ENCODE measurements at places on chromosomes 6 and 20.

GRCh38 chr6:151241853-151242252 lies 2.1 kb downstream of the AKAP12 start:
- DNase-seq, result no peak

DNA sequence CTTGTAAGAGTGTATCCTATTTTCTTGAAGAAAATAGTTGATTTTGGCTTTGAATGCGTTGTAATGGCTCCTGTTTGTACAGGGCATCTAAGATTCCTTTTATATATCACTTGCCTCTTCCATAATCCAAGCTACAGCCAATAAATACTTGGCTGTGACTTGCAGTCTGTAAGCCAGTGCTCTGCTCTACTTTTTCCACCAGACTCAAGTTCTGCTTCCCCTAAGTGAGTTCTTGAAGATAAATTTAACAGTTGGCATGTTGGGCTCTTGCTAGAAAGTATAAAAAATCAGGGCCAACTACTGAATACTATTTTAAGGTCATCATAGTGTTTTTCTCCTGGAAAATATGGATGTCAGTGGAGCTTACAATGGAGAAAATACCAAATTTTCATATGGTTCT lies 36.5 kb upstream of the SCGN start:
- no peak for DNase-seq

- DNase-seq, result no peak
These were observed 5.1 kb upstream of the TXLNB start for GRCh38 chr6:139296927-139297326.

DNA sequence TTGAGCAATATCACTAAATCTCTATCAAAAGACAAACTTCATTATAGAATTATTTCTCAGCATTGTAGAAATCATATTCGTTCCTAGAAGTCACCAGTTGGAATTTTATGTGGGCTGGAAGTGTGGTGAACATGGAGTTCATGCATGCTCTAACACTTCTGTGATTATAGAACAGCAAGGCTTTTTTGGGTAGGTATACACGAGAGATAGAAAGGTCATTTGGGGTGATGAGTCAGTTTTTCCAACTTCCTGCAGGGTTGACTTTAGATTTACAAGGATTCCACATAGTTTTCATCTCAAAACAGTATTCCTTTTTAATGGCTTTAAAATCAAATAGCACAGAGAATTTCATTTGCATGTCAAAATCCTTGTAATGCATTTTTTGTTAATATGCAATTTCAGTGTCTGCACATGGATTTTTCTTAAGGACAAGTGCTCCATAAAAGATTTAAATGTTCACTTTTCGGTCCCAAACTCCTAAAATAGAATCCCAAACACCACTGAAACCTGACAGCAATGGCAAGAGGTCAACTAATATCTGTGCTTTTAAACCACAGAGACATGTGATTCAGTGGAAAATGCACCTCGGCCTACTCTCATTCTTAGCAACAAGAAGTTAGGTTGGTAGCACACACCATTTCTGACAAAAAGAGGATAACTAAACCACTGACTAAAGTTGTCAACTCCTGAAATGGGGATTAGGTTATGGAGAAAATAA lies 211.0 kb downstream of the MOXD1 start:
- DNase-seq, result no peak

DNA sequence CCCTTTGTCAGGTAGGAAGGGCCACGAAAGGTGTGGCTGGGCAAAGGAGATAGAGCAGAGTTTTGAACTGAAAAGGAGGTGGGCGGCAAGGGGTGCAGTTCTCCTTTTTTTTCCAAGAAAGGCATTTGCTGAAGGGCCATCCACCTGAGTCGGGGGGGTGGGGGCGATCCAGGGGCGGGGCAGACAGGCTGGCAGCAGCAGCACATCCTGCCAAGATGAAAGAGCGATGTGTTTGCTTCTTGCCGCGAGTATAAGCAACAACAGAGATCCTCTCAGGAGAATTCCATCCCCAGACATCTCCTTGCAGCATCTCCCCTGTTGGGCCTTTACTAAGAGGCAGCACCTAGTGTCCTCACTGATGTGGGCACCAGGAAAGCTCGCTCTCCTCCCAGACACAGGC lies 516.5 kb downstream of the CD83 start:
- DNase-seq, result no peak

GRCh38 chr6:123417535-123417934 lies 219.2 kb downstream of the TRDN start:
- DNase-seq, result no peak

- no peak for DNase-seq
These were observed 209.6 kb downstream of the TFAP2B start for GRCh38 chr6:51028276-51028675.

DNA sequence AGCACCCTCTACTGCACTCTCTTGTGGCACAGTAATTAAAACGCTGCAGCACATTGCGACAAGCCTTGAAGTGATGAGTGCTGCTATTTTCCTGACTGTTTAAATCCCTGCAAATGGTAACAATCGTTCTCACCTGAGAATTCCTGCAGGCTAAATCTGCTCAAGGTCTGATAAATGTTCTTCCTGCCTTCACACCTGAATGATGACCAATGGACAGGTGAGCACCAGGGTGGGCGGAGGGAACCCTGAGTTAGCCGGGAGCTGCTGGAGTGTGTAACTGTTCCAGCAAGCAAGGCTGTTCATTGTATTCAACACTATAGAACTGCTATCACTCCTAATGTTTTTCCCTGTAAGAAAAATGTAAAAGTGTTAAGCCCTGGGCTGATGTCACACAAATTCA lies 4.0 kb downstream of the DACT2 start:
- no peak for DNase-seq

- no peak for DNase-seq
These were observed 51.6 kb downstream of the CDH4 start for GRCh38 chr20:61303675-61304074.

GRCh38 chr6:1027109-1027794 lies 284.6 kb upstream of the FOXQ1 start:
- DNase-seq, result no peak

DNA sequence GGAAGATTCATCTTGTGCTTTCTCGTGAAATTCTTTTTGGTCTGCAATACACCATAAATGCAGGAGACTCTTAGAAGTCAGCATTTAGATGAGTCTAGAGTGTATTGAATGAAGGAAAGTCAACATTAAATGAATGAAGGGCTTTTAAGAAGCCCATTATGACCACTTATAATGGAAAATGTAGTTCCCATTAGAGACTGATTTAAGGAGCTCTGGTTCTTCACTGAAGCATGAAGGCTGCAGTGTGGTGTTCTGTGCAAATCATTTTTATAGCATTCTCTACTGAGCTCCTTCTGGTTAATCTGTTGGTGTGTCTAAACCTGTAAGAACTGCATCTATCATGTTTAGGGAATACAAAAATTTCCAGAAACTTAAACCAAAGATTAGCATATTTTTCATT lies 19.7 kb downstream of the NCOA7 start:
- DNase-seq, result no peak

DNA sequence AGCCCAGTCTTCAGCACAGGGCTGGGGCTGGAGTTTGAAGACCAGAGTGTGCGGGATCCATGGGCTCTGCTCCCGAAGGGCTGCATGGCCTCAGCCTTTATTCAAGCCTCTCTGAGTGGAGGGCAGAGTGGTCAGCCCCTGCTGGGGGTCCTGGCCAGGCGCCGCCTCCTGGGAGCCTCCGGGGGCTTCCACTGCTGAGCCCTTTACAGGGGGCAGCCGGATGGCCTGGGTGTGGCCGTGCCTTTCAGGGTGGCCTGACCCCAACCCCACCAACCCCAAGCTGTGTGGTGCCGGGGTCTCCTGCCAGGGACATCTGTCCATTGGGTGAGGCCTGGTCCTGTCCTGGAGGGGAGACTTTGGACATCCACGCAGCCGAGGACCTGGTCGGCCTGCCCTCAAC lies 76.0 kb upstream of the SLCO4A1 start:
- no peak for DNase-seq

GRCh38 chr20:20014659-20015058 lies 2.5 kb upstream of the NAA20 start:
- DNase-seq, result no peak

- no peak for DNase-seq
These were observed 46.8 kb downstream of the LY86 start for GRCh38 chr6:6635291-6635690.

DNA sequence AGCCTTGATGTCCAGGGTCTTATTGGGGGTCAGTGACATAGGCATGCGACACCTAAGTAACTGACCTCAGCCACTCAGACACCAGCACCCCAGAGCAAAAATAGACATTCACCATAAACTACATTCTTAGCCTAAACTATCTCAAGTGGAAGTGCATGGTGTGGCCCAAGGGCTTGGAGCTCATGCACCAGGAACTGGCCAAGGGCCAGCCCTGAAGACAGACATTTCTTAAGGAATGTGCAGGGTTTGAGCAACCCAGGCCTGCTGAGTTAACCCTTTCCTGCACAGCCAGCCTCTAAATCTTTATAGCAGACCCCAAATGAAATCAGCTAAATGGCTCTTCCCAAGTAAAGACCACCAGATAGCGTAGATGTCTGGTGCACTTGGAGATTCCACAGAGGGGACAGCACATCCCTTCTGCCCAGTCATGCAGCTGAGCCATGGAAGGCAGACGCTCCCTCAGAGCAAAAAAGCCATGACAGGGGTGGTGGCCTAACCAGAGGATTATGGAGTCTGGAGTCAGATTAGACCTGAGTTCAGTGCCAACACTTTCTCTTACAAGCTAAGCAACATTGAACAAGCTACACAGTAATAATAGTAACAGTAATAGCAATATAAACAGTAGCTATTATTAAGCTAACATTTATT lies 222.6 kb downstream of the ZMYND8 start:
- no peak for DNase-seq

- no peak for DNase-seq
These were observed 476.8 kb upstream of the ADGRB3 start for GRCh38 chr6:68158256-68158655.

DNA sequence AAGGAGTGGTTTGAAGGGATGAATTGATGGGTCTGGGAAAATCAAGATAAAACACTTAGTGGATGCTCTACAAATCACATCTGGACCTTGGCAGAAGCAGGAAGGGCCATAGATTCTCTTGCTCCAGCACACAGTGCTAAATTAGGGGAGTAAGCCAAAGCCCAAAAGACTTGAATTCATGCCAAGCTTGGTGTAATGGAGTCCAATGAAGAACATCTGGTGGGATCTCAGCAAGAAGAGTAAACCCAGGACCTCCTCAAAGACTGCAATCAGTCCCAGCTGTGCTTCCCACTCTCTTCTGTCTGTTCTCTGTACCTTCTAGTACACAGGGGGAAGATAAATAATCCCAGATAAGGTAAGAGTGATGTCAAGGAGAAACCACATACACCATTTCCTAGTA lies 683.4 kb downstream of the RNF144B start:
- DNase-seq, result no peak

DNA sequence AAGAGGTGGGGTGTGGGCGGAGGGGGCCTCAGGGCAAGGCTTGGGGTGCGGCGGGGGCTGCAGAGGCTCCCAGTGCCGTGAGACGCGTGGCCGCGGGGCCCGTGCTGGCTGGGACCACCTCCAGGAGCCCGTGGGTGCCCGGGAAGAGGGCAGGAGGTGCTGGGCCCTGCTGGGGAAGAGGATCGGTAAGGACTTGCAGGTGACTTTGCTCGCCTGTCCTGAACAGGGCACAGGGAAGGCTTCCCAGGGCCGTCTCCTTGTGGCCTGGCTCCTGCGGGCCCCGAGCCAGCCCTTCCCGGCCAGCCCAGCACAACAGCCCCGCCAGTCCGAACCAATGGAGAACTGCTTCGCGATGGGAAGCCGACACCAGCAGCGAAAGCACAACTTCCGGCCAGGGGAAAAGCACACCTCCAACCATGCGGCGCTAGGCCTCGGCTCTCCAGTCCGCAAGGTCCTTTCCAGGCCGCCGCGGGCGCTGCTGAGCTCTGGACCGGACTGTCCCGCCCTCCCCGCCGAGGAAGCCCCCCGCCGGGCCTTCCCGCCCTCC lies 32.3 kb downstream of the IRF4 start:
- no peak for DNase-seq

DNA sequence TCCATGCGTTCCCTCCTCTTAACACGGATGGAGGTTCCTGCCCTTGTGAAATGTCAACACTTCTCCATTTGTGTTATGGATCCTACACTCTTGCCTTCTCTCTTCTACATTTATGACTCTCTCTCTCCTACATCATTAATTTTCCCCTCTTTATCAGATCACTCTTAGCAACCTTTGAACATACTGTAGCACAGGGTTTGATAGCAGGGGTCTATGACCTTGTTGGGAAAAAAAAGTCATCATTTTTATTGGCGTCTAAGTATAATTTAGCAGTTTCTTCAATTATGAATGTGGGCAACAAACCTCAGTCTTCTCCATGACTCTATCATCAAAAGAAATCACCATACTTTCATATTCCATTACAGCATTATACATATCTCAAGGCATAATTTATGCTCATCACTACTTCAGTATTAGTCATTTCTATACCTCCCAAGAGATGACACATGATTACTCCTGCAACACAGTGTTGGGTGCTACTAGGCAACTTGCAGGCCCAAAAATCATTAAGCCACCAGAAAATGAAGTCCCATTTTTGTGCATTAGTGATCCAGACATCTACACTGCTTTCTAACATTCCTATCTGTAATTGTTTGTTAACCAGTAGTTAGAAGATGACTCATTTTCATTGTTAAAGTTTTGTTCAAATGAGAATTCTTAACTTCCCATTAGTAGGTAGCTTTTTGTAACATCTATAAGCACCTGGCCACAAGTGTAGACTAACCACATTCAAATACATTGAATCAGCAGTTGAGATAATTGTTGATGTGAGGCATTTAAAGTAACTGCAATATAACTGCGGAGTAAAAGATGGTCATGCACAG lies 9.5 kb downstream of the CYP39A1 start:
- DNase-seq, result no peak

- DNase-seq, result no peak
These were observed 97.5 kb downstream of the MAFB start for GRCh38 chr20:40591536-40591935.

DNA sequence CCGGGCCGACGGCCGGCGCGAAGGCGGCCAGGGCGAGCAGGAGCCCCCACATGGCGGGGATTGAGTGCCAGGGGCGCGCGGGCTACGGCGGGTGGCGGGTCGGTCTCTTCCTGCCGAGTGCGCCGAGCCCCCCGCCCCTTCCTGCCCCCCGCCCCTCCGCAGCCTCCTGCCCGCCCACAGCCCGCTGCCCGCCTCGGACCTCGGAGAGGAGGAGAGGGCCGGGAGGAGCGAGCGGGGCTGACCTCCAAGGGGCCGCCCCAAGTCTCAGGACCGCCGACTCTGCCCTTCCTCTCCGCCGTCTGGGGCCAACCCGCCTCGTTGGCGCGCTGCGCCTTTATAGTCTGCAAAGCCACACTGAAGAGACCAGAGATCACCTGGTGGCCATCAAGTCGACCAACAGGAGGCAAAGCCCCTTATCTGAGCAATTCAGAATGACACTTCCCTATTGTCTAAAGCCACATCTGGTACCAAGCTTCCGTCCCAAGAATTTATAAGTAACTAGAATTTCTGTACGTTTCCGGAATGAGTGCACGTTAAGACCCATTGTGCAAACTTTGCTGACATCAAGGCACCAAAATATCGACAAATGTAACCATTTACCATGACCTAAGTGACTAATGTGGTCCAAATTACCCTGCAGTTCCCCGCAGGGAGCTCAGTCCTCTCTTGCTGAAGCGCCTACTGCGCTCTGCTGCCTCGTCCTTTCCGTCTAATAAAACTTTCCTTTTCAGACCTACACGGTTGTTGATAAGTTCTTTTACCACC lies at the start of gene CPXM1:
TSS of gene CPXM1 (minus strand) at position 107 of the 765 bp plus-strand sequence. CDS start at position 52, 55 bp downstream.
- DNase-seq, result no peak

Data from CD4-positive, alpha-beta T cell treated with Interleukin-12 subunit alpha and Interleukin-12 subunit beta, for 1 hour (primary cell).